ENCODE measurements at places on chromosomes 1 and 21.

- no peak for DNase-seq
Measured at GRCh38 chr21:24224422-24224821, 1382.9 kb downstream of the MRPL39 start.

DNA sequence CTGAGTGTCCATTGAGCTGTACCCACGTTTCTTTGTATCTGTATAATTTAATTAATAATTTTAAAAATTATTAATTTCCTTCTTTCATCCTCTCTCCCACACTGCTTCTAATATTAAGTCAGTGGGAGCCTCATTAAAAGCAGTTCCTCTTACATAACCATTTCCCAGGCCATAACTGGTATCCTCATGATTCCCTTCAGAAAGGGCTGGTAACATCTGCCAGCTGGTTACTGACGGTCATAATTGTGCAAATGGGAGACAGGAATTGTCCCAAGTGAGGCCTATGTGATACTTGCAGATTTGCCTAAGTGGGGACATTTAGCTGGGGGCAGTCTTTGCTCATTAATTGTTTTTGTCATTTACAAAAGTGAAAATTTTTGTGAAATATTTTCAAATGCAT, 69.0 kb upstream of the SPAG17 start:
- DNase-seq: no peak

- no peak for DNase-seq
Measured at GRCh38 chr1:184644771-184645170, 109.9 kb downstream of the EDEM3 start.

- peak; percentile 5 for DNase-seq
Measured at GRCh38 chr1:159077120-159077961, 775 bp upstream of the AIM2 start.

GRCh38 chr1:162389971-162390370, 8.4 kb downstream of the C1orf226 start:
- DNase-seq: no peak

DNA sequence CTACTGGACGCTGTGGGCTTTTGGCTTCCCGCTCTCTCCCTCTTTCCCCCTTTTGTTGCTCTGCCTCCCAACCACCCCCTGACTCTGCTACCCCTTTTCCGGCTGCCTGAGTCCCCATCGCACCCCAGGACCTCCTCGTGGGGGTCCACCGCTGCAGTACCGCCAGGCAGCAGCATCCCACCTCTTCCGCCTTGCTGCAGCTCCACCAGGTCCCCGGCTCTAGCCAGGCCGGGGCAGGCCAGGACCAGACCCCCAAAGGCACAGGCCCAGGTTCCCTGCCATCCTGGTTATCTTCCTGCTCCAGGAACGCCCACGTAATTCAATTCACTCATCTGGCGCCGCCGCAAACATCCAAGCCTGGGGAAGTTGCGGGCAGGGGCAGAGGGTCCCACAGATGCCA, 139.8 kb downstream of the LIPI start:
- no peak for DNase-seq

DNA sequence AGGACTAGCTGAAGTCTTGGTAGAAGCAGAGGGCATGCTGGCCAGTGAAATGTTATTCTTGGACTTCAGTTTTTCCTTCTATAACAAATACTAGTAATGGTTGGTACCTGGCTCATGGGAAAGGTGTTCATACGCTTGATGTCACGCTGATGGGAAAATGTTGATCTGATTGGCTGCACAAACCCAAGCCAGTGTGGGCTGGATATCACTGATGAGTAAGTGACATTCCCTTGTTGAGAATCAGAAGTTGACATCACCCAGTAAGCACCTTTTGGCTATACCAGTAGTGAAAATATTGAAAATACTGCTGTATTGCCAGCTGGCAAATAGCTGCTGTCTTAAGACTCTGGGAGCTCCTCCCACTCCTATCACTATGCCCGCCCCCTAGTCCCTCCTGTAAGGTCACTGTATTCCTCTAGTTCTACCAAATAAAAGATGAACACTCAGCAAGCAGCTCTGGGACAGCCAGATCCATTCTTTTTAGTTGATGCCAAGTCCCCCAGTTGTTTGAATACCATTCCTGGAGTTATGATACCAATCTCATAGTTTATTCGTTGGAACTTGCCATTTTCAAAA, 168.2 kb downstream of the GRIK1 start:
- DNase-seq: no peak
